Fibroblast of the aortic adventitia (primary cell): ENCODE measurements at places on chromosomes 5 and 9.

DNA sequence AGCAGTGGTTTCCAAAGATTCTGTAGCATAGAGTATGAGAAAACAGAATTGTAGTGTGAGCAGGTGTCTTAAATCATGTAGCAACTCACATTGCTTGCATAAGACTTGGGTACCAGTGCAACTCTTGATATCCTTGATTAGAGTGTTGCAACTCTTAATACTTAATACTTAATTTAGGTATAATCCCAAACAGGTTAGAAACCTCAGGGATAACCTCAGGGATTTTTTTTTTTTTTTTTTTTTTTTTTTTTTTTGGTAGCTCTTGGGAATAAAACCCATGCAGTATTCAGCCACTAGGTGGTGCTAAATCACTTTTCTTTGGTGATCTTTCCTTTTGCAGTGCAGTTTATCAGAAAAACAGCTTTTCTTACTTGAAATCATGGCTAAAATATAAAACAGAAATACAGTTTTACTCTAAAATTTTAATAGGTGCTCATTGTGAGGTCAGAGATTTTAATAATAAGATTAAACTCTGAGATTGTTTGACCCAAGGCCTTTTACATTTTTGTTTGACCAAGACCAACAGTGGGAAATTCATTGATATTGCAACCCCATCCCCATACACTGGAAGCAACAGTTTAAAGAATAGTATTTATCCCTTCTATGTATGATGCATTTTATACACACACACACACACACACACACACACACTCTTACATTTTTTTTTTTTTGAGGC, 55.3 kb downstream of the ERAP1 start:
- DNase-seq: peak; percentile 86

- peak; percentile 89 for DNase-seq
These were observed 57.1 kb downstream of the SLC22A5 start for GRCh38 chr5:132426525-132427138.

- DNase-seq: peak; percentile 95
These were observed 222.9 kb downstream of the DOCK8 start for GRCh38 chr9:437574-438001.

DNA sequence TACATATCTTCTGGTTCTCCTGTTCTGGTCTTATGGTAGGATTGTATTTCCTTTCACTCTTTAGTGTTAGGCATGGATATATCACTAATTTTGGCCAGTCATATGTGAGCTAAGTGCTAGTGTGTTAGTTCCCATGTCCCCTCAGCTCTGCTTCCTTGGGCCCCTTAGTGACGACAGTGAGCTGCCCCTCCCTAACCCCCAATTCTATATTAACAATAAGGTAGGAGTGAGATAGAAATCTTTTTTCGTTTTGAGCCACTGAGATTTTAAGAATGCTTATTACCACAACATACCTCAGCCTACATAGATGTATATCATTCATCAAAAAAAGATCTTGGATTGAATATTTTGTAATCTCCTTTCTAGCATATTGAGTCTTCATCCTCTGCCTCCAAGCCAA, 100.5 kb downstream of the PARP8 start:
- no peak for DNase-seq

GRCh38 chr5:95440825-95441224, 49.7 kb downstream of the FAM81B start:
- DNase-seq: no peak

GRCh38 chr5:172707285-172708182, 63.5 kb downstream of the DUSP1 start:
- peak; percentile 52 for DNase-seq

GRCh38 chr5:77662635-77663034, 24.1 kb upstream of the OTP start:
- no peak for DNase-seq

- DNase-seq: no peak
These were observed 22.7 kb downstream of the CAMK2A start for GRCh38 chr5:150266871-150267291.

GRCh38 chr9:129865668-129866320, 30.5 kb downstream of the USP20 start:
- DNase-seq: no peak

DNA sequence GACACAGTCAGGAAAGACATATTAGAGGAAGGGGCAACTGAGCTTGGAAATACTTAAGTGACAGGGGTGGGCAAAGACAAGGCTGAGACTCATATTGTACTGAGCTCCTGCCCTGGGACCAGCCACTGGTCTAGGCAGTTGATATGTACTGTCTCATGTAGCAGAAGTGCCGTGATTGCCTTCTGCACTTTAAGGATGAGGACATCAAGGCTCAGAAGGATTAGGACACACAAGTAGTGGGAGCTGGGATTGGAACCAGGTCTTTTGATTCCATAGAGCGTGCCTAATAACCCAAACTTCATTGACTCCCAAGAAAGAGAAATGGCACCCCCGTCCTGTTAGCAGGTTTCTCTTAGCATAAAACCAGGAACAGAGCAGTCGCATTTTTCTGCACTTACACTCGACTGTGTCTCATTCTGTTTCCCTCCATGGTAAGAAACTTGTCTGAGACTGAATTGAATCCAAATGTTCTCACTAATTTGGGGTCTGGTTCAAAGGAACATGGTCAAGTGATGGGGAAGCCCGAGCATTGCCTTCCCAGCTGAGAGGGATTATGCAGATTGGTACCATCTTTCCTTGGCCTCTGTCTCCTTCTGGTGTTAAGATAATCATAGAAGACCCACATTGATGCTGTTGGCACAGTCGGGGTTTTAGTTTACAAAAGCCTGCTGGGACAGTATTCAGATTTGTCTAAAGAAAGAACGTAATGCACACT, 70.4 kb downstream of the ANGPTL2 start:
- DNase-seq: no peak

DNA sequence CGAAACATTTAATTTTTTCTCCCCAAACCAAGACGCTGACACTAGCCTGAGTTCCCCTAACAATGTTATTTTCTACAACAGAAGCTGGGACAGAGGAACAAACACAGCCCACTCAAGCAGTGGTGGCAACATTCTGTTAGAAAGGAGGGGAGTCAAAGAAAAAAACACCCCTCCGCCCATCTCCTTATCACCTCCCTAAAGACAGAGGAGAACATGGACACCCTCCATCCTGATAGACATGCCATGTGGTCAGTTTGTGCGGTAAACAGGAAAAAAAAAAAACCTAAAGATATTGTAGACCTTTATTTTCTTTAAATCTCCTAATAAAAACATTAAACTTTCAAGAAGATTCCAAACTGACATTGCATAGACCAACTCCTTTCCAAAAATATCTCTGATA, 2.9 kb upstream of the DPM2 start:
- DNase-seq: no peak

DNA sequence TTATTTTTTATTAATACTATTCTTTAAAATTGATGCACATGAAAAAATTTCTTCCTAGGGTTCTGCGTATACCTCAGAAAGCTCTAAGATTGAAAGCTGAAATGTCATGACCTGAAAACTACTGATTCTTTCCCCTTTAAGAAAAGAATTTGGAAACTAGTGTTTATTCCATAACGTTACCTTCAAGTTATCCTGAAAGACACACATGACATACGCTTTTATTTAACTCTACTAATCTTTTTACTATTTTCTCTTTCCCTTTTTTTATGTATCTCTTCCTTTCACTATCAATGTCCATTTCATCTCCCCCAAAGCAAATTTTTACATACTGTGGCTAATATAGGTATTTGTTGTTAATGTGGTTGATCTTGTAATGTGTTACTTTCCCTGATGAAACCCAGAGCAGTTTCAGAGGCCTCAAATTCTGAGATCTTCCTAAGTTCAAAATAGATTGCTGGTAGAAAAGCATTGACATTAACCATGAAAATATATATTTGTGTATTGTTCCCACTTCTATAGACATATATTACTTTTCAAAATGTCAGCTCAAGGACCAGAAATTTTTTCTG, 7.4 kb downstream of the NIPBL start:
- no peak for DNase-seq

- peak; percentile 56 for DNase-seq
These were observed 38.3 kb downstream of the RASEF start for GRCh38 chr9:83024506-83025125.

- DNase-seq: peak; percentile 64
These were observed 110.0 kb downstream of the PAM start for GRCh38 chr5:102865171-102865509.

DNA sequence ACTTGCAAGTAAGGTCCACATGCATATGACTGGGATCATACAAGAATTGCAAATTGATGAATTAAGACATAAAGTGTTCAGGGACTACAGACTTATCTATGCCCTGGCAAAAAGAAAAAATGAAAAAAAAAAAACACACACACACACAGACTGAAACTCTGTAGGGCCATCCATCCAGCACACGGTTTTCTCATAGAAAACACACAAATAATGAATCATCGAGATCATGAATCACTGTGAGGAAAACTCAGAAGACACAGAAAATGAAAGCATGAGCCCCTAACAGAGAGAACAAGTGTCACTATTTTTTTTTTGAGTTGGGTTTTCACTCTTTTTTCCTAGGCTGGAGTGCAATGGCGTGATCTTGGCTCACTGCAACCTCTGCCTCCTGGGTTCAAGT, 185.2 kb downstream of the IRX2 start:
- DNase-seq: no peak

- no peak for DNase-seq
These were observed 806.2 kb upstream of the WWC1 start for GRCh38 chr5:167485061-167485774.

DNA sequence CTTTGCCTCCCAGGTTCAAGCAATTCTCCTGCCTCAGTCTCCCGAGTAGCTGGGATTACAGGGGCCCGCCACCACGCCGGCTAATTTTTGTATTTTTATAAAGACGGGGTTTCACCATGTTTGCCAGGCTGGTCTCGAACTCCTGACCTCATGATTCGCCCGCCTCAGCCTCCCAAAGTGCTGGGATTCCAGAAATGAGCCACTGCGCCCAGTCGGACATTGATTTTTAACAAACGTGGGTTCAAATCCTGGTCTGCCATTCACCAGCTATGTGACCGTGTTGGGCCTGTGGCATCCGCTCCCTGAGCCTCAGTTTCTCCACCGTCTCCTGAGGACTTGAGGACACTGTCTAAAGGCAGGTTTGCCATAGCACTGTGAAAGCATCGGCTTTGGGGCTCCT, 41.8 kb upstream of the NEK6 start:
- DNase-seq: no peak

DNA sequence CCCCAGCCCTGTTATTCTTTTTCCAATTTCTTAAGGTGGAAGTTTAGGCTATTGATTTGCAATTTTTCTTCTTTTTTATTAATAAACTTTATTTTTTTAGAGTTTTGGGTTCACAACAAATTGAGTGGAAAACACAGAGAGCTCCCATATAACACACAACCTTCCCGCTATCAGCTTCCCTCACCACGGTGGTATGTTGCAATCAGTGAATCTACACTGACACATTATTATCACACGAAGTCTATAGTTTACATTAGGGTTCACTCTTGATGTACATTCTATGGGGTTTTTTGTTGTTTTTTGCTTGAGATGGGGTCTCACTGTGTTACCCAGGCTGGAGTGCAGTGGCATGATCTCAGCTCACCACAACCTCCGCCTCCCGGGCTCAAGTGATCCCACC, 4.8 kb upstream of the NFX1 start:
- no peak for DNase-seq

- DNase-seq: no peak
These were observed 6.8 kb upstream of the FXN start for GRCh38 chr9:69028754-69029153.

DNA sequence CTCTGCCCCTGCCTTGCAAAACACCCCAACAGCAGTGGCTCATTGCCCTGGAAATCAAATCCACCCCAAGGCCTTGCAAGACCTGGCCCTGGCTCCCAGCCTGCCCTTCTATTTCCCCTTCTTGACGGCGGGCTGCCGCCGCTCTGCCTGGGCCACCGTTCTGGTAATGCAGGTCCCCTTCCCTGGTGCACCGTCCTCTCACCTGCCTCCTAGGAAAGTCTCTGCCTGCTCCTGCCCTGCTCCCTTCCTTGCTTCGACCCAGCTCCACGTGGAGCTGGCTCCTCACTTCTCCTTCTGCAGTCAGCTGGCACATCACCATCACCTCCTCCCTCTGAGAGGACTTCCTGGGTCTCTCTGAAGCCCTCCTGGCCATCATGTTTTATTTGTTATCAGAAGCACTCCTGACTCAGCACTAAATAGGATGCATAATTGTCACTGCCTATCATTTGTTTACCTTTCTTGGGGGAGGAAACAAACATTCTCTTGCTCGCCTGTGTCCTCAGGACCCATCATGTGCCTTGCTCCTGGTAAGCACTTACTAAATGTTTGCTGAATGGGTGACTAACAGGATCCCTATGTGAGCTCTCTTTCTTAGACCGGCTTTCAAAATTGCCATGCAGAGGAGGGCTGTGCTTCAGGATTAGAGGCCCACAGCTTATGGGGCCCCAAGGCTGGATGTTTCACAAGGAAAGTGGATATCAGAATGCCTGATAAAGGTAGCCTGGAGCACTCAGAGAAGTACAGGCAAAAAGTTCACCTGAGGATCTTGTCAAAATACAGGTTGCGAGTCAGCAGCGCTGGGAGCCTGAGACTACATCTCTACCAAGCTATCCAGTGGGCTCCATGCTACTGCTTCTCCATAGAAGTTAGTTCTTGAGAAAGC, 19.6 kb upstream of the C5orf47 start:
- peak; percentile 52 for DNase-seq

DNA sequence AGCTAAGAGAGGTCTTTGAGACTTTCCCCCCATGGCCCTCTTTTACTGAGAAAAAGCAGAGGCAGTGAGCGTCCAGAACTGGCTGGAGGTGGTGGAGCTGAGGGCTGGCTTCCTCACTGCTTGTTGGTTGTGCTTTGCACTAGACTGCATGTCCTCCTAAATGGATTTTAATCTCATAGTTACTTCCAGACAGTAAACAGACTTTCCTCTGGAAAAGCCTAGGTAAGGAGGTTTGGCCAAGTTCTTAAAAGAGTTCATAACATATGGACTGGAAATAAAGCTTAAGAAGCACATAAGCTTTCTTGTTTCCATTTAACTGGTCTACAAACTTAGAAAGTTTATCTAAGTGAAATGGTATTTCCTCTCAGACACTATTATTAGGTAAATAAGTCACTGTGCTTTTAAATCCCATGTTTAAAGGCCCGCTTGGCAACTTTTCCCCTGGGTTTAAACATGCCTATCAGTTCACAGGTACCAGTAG, 2.0 kb downstream of the ASPN start:
- peak; percentile 45 for DNase-seq

DNA sequence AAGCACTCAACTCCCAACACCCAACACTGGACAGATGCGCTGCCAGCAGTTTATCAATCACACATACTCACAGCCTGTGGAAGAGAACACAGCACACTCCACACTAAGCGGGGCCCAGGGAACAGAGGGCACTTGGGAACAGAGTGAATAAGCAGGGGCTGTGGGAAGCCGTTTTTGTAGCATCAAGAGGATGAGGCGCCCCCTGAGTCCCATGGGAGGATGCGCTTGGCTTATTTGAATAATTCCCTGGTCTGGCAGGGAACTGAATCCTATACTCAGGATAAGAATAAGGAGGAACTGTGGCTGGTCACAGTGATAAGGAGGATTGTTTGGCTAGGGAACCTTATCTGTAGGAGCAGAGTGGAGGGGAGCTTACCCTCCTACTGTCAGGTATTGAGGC, 96.1 kb upstream of the DNAH5 start:
- peak; percentile 12 for DNase-seq

- no peak for DNase-seq
These were observed 587.3 kb downstream of the GABRG2 start for GRCh38 chr5:162654661-162655405.
